ENCODE measurements at places on chromosomes 4 and X.

- DNase-seq: no peak
Observed at GRCh38 chrX:109939498-109939897, 63.4 kb upstream of the TMEM164 start.

GRCh38 chrX:108732630-108733321 is 3.6 kb downstream of the IRS4 start:
- DNase-seq: no peak

- DNase-seq: no peak
Observed at GRCh38 chr4:53557669-53558064, 33.6 kb downstream of the LNX1 start.

DNA sequence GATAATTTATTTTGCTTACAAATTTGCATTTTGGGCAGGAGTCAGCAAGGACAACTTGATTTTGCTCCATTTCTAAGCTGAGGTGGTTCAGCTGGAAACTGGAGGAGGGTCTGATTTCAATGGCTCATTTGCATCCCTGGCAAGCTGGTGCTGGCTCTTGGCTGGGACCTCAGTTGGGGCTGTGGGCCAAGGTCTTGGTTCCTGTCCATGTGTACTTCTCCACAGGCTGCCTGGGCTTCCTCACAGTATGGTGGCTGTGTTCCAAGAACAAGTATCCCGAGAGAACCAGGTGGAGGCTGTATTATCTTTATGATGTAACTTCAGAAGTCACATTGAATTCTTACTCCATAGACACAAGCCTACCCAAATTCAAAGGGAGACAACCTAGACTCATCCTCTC is 77.0 kb upstream of the STX18 start:
- DNase-seq: no peak

DNA sequence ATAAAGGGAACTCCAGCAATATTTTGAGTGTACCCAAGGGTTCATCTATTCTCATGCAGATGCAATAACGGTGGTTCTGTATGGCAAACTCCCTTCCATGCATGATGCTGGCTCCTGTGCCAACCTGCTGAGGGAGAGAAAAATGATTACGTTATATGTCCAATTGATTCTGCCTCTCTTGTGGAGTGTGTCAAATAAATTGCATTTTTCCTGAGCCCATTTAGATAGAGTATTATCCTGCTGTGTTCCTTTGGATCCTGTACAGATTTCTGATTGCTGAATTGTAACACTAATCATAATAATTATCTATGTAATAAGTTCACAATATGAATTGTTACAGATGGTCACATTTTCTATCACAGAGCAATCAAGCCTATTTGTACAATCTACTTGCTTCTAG is 821.7 kb downstream of the C4orf33 start:
- no peak for DNase-seq

DNA sequence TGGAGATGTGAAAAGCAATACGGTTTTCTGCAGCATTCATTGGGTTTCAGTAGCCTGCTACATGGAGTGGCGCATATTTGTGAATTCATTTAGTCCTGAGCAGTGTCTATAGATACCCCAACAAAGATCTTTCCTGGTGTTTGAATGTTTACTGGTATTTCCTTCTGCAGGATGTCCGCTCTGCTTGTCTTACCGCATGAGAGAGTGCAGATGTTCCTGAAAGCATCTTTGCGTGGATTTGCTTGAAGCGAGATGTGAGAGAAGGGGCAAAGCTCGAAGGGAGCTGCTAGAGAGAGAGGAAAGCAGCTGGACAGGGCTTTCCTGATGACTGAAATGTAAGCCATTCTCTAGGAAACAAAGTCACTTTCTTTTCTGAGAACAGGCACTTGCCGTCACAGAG is 40.9 kb upstream of the GYPA start:
- DNase-seq: no peak

- no peak for DNase-seq
Observed at GRCh38 chr4:84291969-84292368, 207.1 kb downstream of the NKX6-1 start.

DNA sequence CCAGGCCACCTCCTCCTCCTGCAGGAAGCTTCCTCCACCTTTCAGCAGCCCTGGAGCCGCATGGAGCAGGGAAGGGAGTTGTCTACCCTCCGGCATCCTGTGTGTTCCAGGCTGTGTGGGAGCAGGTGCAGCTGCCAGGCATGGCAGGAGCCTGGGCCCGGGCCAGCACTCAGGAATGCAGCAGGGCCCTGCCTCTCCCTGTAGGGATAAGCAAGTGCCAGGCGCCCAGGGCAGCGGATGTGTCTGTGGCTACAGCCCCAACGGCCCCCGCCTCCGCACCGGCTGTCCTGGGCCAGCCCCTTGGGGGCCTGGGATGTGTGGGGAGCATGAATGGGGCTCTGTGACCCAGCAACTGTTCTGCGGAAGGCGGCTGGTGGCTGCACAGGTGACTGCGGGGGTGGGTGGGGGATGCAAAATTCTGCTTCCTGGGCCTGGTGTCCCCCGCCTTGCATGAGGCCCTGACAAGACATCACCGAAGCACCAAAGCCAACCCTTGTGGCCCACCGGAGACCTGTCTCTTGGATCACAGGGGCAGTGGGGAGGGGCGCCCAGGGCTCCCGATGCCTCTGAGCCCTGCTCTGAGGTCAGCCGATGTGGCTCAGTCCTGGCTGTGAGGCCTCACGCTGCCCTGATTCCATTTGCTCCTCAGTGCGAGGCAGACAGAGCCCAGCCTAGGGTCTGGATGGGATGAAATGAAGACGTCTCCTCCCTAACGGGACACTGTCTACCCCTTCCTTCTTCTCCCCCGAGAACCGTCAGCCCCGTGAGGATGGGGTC is 1.4 kb upstream of the DOK7 start:
- no peak for DNase-seq

GRCh38 chr4:41613821-41614220 is 75.9 kb downstream of the LIMCH1 start:
- no peak for DNase-seq

GRCh38 chr4:70914631-70915030 is 12.5 kb downstream of the MOB1B start:
- DNase-seq: no peak

DNA sequence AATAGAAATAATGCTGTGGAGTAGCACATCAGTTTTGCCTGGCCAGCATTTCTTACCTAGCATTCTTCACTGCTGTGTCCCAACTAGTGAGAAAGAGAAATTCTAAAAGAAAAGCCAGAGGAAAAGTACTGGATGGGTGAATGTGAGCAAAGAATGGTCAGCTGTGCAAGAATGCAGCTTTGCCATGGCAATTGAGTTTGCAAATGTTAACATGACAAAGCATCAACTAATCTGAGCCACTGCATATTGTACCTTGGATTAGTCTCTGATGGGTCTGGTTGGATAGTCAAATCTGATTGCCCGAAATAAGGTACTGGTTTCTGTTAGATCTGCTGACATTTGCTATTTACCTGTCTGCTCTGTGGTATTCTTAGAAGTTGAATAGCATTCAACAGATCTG is 38.7 kb downstream of the ADD1 start:
- no peak for DNase-seq

GRCh38 chr4:172308078-172308477 is 494.9 kb downstream of the GALNTL6 start:
- no peak for DNase-seq

- no peak for DNase-seq
Observed at GRCh38 chr4:55444827-55445226, 49.1 kb downstream of the TMEM165 start.

GRCh38 chr4:20287246-20287645 is 35.5 kb downstream of the SLIT2 start:
- no peak for DNase-seq

GRCh38 chr4:186920483-186920882 is 196.8 kb upstream of the FAT1 start:
- no peak for DNase-seq

DNA sequence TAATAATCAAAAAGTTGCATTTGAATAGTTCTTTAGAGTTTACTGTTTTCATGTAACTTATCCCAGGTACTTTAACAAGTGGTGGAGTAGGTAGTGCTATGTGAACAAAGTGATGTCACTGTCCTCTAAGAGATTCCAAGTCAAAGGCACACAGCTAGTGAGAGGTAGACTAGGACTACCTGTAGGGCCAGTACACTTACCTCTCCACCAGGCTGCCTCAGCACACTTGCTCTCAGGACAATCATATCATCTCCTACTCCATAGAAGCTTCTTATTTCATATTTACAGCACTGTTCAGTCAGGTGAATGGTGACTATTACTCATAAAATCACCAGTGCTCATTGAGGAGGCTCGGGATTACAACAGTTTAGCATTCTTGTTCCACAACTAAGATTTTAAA is 173.0 kb upstream of the EMCN start:
- no peak for DNase-seq

- no peak for DNase-seq
Observed at GRCh38 chr4:166432842-166433241, 559.8 kb downstream of the TLL1 start.

DNA sequence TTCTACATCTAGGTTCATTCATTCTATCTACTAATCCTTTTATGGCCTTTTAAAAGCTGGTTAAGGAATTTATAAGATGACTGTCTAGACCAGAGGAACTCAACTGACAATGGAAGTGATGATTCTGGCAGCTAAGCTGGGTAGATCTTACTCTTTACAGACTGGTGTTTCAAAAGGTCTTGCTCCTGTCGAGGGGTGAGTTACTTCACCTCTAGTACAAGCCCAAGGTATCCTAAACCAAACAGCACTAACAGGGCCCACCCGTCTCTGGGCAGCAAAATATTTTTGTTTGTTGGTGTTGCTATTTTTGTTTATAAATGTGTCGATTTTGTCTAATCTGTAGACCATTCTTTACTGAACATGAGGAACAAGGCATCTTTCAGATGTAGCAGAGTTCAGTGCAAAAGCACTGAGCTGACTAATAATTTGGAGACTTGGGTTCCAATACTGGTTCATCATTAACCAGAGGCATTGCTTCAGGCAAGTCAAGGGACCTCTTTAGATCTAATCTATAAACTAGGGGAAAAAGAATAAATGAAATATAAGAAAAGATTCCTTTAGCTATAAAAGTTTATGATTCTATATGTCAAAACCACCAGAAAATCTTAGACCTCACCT is 90.3 kb upstream of the FRG1 start:
- DNase-seq: no peak

- no peak for DNase-seq
Observed at GRCh38 chrX:46279925-46280313, 265.3 kb downstream of the ZNF674 start.

- no peak for DNase-seq
Observed at GRCh38 chrX:49257846-49258748, 6.4 kb downstream of the FOXP3 start.

DNA sequence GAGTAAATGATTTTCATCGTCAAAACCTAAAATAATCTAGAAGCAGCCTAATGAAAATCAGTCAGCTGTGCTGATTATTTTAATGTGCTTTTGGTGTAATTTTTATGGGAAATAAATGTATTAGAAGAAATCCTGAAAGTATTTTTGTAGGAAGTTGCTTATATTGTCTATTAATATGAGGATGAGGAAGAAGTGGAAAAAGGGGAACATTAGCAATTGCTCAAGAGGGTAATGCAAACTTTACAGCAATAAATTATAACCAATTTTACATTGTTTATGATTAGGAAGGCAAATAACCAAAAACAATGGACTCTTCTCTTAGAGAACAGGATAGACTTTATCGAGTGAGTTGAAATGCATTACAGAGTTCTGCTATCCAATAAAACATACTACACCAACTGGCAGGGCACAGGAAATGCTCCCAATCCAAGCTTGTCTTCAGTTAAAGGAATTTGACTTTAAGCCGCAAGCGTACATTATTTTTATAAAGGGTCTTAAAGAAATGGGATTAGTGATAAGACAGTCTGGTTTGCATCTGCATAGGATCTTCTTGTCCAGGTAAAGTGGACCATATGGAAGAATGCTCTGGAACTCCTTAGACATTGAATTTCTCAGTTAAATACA is 374.8 kb downstream of the PDGFC start:
- DNase-seq: no peak

DNA sequence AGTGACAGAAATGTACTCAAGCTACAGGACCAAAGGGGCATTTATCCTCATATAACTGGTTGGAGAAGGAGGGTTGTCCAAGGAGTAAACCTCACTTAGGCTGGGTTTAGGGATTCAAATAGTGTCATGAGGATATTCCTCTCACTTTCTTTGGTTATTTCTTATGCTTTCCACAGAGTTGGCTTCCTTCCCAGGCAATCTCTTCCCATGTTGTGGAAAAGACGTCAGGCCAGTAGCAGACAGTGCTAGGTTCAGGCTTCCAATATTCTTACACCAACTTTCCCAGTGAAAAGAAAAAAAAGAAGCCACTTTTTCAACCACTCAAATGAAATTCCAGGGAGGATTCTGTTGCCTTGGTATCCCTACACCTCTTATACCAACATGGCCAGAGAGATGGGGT is 653.0 kb downstream of the C4orf33 start:
- no peak for DNase-seq

DNA sequence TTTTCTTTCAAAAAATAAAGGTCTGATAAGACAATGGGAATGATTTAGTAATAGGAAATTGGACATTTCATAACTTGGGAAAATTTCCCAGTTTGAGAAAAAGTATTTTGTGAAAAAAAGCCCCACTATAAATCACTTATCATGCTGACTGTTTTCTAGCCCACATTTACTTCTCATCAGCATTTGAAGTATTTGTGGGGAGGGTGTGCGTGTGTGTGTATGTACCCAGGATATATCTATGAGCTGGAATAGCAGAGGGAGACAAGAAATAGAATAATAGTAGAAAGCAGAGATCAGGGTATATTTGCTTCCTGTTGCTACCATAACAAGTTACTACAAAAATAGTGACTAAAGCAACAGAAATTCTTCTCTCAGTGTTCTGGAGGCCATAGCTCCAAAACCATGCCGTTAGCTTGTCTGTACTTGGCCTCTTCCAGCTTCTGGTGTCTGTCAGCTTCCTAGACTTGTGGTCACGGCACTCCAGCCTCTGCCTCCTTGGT is 139.8 kb downstream of the PTTG2 start:
- DNase-seq: no peak

DNA sequence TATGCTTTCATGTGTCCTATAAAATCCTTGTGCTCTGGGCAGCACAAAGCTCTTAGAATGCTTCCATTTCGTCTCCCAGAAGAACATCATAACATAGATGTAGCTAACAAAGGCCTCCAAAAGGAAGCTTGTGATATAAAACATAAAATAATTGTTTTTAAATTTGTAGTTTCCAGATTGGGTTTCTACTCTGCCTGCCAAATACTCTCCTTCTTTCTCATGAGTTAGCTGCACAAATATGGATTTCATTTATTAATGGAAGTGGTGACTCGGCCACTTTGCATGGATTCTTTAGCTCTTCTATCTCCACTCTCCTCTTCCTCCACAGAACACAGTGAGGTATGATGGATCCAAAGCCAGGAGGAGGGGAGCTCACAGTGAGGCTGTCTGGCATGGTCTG is 265.4 kb downstream of the COL25A1 start:
- DNase-seq: no peak

GRCh38 chr4:185966997-185967775 is 101.8 kb upstream of the TLR3 start:
- no peak for DNase-seq

DNA sequence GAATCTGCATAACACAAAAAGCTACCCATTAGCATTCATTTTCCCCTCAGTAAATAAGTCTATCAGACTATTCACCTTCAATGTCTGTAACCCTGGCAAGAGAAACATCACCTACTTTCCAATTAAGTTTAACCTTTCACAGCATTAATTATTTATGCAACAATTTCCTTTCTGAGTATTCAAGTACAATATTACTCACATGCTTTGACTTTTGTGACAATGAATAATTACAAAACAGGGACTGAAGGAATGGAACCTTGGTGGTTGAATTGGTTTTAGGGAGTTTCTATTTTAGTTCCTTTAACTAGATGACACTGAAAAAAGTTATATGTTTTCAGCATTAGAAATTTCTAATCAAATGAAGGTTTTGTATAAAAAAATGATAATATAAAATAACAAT is 932.3 kb upstream of the EPHA5 start:
- no peak for DNase-seq

Measured in hypothalamus (tissue), 51 donors.